CD8-positive, alpha-beta memory T cell (primary cell): ENCODE measurements at places on chromosomes 16 and 17. TPM values are rescaled to one million over a fixed set of nuclear protein-coding genes. Genes with fewer than 3 reads are reported as not detected.

DNA sequence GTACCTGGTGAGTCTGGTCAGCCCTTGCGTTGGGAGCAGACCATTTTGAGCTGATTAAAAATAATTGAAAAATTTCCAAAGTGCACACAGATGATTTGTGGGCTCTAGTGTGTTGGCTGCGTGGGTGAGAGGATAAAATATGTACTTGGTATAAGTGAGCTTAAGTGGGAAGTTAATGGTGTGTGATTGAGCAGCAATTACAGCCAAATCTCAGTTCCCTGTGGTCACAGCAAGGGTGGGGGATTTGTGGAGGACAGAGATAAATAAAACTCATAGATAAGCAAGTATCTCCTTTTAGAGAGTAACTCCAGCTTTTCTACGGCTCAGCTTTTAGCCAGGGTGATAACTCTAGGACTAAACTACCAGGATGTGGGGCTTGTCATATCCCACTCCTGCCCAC is 390.4 kb downstream of the UTP18 start:
- H3K27me3 ChIP-seq: no peaks in the 10 kb centered on the region
- no peak overlapping the region for H3K4me3 ChIP-seq
- H3K27ac ChIP-seq: no peak overlapping the region
- no peaks in the 10 kb centered on the region for H3K36me3 ChIP-seq
- DNase-seq: no peak

- H3K4me1 ChIP-seq: no peaks in the 10 kb centered on the region
- no peaks in the 10 kb centered on the region for H3K27me3 ChIP-seq
- H3K27ac ChIP-seq: no peak overlapping the region
- no peak for DNase-seq
Observed at GRCh38 chr17:80367503-80367902, 47.5 kb upstream of the ENDOV start.

Gene APOH
- not detected for total RNA-seq

Gene CENPX
- total RNA-seq: 143 TPM

GRCh38 chr17:75087558-75088453 is at the start of gene SLC16A5:
Gene SLC16A5 (plus strand): TSS chr17:75087954. CDS start chr17:75093637, 5,683 bp downstream.
- DNase-seq: peak; percentile 63
- H3K36me3 ChIP-seq: no peaks in the 10 kb centered on the region
- peak within 1 kb of the TSS; percentile 59 for H3K4me3 ChIP-seq
- H3K4me1 ChIP-seq: peaks cover 32% of the 10 kb centered on the region

GRCh38 chr17:38599398-38599856 is 6.3 kb downstream of the SRCIN1 start:
- H3K27ac ChIP-seq: no peak overlapping the region
- no peak for DNase-seq
- H3K4me1 ChIP-seq: no peaks in the 10 kb centered on the region

- no peak overlapping the region for H3K4me3 ChIP-seq
- peaks cover 59% of the 10 kb centered on the region for H3K27me3 ChIP-seq
- H3K27ac ChIP-seq: no peak overlapping the region
- DNase-seq: no peak
- H3K36me3 ChIP-seq: no peaks in the 10 kb centered on the region
Observed at GRCh38 chr17:81403671-81404534, 8.6 kb downstream of the BAHCC1 start.

Gene TMEM88
- 5.5 TPM for total RNA-seq

- H3K4me3 ChIP-seq: no peak within 1 kb of the TSS
- H3K27me3 ChIP-seq: no peaks in the 10 kb centered on the region
- no peak for DNase-seq
- H3K27ac ChIP-seq: no peak within 1 kb of the TSS
Observed at GRCh38 chr17:74545843-74546230, at the start of gene CD300C. Gene CD300C (minus strand): TSS chr17:74546115. CDS start chr17:74545782, 333 bp downstream.

Gene NPLOC4
- total RNA-seq: 125 TPM

Gene HOXB9
- total RNA-seq: 2.0 TPM

Gene CES4A
- 5.1 TPM for total RNA-seq

Gene PRSS33
- 0.22 TPM for total RNA-seq

- H3K4me3 ChIP-seq: peak overlapping the region; percentile 53
- no peaks in the 10 kb centered on the region for H3K27me3 ChIP-seq
- H3K27ac ChIP-seq: peak overlapping the region; percentile 51
- H3K4me1 ChIP-seq: peaks cover 33% of the 10 kb centered on the region
Observed at GRCh38 chr17:47694581-47695428, 844 bp downstream of the TBKBP1 start.
